ENCODE measurements at places on chromosomes 2 and 18.

DNA sequence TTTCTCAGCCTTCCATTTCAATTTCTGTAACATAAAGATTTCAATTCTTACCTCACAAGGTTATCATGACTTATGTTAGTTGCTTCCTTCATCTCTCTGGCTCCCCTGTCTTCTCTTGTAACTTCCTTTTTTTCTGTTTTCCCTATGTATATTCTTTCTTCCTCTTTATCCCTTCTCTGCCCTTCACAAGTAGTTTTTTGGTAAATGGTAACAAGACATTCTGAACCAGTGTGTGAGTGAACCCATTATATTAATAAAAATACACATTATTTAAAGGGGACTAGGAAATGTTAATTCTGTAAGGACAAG lies 8.4 kb downstream of the ACSL3 start:
- no peak for DNase-seq

- peak; percentile 2 for DNase-seq
Observed at GRCh38 chr2:54106631-54107454, 8.6 kb upstream of the ACYP2 start.

- no peak for DNase-seq
Observed at GRCh38 chr2:45851576-45852304, 200.3 kb downstream of the PRKCE start.

- no peak for DNase-seq
Observed at GRCh38 chr2:121904656-121905055, 149.2 kb downstream of the TSN start.

- DNase-seq, result no peak
Observed at GRCh38 chr2:149606251-149606811, 18.8 kb upstream of the MMADHC start.

- DNase-seq, result no peak
Observed at GRCh38 chr2:27509326-27509725, 12.7 kb downstream of the GCKR start.

GRCh38 chr2:27807476-27807875 lies 36.0 kb downstream of the MRPL33 start:
- DNase-seq, result no peak

DNA sequence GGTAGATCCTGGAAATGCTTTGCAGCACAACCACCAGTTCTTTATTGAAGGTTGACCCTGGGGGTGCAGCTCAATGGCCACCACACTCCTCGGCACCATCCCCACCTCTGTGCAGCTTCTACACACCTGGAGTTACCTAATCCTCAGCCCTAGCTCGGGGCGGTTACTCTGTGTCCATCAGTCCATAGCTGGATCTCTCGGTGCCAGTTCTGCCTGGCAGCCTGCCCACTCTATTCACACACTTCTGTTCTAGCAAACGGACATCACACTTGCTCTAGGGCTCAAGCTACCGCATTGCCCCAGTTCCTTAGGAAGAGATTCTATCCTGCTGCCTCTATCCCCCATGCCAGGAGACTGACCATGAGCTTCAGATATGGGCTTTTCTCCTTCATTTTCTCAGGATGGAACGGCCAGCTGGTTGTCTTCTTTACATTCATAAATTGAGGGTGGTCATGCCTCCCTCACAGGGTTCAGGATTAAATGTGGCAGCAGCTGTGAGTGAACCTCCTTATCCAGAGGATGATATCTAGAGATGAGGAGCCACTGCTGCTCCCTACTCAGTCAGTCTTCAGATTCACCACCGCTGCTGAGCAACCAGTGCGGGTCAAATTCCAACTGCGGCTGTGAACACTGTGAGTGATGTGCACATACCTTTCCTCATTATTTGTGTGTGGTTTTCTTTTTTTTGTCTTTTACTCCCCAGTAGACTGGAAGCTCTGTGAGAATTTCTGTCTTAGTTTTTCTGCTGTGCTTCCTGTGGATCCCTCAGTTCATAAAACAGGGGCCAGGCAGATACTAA lies 66.9 kb upstream of the TRIB2 start:
- DNase-seq, result no peak

DNA sequence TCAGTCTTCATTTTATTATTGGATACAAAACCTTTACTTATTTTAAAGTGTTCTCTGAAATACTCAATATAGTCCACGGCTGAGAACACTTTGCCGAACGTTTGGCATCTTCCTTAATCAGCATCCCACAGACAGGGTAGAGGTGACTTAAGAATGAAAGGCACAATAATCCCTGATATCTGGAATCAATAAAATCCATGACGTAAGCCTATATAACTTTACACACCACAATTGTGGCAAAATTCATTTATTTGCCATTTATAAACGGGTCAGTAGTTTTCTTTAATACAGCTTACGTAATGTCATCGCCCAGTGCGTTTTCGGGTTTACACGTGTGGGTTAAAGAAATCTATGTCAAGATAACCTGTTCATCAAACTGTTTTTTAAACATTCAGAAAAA lies 1.3 kb downstream of the MGAT4A start:
- no peak for DNase-seq

DNA sequence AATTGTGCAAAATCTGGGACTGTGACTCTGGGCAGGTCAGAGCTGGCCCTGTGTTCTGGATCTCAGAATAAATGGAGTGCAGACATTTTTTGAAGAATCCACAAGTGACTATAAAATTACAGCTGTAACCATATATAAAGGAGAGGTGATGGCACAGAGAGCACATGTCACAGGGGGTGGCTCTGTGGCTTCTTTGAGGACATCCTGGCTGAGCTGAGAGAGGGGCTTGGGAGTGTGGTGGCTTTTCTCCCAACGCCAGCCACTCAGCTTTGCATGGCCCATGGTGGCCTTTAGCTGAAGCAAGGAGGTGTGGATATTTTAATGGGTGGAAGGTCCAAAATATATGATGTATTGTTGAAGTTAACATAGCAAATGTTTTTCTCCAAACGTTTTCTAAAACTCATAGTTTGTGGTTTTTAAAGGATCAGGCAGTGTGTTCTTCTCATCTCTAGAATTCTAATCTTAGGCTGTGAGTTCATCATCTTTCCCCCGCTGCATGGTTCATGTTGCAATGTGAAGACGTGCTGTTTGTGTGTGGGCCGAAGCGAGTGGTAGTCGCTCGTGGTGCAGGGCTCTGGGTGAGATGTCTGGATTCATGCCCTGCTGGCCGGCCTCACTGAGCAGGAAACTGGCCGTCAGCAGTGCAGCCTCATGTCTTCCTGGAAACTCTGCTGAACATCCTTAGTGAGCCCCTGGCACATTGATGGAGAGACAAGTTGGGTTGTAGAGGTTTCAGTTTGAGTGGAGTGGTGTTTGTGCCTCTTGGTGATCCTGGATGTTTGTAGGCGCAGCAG lies 109.9 kb downstream of the ZNF236 start:
- DNase-seq, result no peak

GRCh38 chr2:28981016-28981441 lies at the start of gene TOGARAM2:
Gene TOGARAM2, plus strand, starts transcription at chr2:28981298. Its CDS starts 13,537 bp downstream, at chr2:28994835.
- DNase-seq, result no peak

GRCh38 chr2:204264085-204264553 lies 281.2 kb upstream of the PARD3B start:
- DNase-seq, result no peak

DNA sequence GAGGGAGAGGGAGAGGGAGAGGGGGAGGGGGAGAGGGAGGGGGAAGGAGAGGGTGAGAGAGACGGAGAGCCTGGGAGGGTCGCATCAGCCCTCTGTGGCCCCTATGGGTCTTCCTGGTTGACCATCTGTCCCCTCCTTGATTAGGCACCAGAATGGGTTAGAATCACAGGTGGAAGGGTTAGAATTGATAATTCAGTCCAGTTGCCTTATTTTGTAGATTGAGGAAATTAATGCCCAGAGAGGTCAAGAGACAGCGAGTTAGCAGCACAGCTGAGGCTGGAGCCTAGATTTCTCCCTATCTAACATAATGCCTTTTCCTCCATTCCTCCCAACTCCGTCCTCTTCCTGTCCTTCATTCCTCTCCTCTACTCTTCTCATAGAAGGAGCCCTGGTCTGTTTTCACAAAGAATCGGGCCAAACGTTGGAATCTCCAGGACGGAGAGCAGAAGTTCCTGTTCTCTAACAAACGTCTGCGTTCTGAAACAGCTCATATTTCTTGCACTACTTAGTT lies 338 bp upstream of the THUMPD2 start:
- no peak for DNase-seq

GRCh38 chr2:206274434-206275311 lies at the start of gene ZDBF2:
Gene ZDBF2, plus strand, starts transcription at chr2:206274663. Its CDS starts 7,187 bp downstream, at chr2:206281850.
- peak; percentile 37 for DNase-seq

- no peak for DNase-seq
Observed at GRCh38 chr2:143852759-143853158, 667.2 kb downstream of the ZEB2 start.

- no peak for DNase-seq
Observed at GRCh38 chr2:231296401-231296974, 98.1 kb downstream of the ARMC9 start.

GRCh38 chr2:85990084-85990483 lies 101.3 kb upstream of the ST3GAL5 start:
- DNase-seq, result no peak

DNA sequence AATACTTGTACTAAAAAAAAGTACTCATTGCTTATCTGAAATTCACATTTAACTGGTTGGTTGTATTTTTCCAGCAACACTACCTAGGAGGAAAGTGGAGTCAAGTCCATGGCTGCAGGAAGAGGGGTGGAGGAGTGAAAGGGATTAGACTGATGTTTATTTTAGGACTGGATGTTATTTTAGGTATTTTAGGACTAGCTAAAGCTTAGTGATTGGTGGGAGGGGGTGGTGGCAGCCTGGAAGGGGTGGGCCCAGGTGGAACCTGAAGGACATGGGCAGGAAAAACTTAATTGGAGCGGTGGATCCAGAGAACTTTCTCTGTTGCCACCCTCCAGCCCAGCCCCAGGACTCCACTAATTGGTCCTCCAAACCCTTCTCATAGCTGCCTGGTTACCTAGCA lies 3.9 kb upstream of the TMBIM1 start:
- no peak for DNase-seq

- no peak for DNase-seq
Observed at GRCh38 chr2:112876257-112876970, 34.6 kb upstream of the IL37 start.

GRCh38 chr2:26978061-26978596 lies 7.7 kb downstream of the MAPRE3 start:
- DNase-seq, result no peak

DNA sequence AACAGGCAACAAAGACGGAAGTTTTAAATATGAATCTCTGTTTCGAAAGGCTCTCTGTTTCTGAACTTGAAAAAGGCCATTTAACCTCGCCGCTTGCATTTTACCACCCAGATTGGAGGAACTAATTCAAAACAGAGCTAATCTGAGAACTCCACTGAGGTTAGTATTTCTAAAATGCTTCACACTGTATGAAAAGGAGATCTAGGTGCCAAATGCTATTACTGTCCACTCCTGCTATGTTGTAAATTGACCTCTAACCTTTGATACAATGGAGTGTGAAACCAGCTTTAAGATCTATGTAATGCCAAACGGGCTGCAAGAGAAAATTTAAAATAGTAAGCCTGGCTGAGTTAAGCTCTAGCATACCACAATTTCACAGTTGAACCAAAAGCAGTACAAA lies 364.5 kb downstream of the IRS1 start:
- no peak for DNase-seq

- DNase-seq, result no peak
Observed at GRCh38 chr2:101518578-101519492, 43.9 kb upstream of the RFX8 start.

DNA sequence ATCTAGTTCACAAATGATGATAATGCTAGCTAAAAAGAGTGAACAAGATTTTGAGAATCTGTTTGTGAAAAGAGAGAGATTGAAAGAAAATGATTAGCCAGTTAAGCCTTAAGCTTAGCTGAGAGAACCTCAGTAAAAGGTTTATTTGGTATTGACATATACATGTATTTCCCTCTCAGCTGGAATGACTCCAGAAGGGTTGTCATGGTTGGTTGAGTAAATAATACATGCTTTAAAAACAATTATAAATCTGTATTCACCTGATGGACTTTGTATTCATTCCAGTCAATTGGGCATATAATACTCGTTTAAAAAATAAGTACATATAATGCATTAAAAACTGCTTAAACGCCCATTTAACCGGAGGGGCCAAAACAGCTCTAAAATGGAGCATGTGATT lies 181.4 kb downstream of the GRB14 start:
- DNase-seq, result no peak

DNA sequence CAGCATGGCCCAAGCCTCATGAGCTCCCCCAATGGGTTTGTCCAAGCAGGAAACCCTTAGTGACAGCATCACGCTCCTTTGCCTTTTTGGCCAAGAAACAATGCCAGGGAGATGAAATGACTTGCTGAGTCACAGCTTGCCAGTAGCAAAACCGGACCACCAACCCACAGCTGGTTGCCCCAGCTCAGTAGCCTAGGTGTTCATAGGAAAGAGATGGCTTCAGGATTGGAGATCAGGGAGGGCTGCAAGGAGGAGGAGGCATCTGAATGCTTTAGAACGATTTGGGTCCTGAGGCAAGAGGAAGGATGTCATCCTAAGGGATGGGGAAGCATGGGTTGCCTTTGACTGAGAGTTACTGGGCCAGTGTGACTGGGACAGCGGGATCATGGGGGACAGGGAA lies 116.7 kb downstream of the CELF4 start:
- no peak for DNase-seq

- no peak for DNase-seq
Observed at GRCh38 chr2:239904496-239904895, 120.6 kb downstream of the NDUFA10 start.

GRCh38 chr2:121187982-121188411 lies 97.0 kb downstream of the TFCP2L1 start:
- DNase-seq, result no peak

DNA sequence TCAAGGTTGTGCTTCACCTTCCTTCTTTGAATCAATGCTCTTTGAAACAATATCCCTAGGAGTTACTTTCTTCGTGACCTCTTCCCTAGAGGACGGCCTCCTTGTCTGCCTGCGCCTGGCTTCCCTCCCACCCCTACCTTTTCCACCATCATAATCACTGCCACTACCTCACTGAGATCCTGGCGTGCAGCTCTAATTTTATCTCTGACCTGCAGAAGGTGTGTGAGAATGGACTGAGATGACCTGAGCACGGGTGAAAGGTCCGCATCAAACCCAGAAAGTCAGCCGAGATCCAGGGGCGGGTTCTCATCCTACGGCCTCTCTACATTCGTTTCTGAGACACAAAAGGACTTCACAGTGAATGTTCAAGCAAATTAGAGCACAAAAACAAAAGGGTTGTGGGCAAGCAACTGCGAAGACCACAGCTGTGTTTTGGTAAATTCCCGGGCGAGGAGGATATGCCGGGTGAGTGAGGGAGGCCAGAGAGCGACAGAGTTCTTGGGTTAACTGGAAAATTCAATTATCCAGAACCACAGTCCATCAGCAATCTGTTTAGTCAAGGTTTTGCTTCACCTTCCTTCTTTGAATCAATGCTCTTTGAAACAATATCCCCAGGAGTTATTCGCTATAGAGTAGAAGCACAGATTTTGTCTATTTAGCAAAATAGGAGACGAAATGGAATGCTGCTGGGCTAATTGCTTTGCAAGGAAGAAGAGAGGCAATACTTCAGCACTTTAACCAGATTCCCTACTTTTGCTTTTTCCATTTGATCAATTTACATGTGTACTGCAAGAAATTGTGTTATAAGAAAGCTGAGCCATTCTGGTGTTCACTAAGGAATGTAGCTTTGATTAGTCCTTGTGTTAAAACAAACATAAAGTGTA lies 212.6 kb downstream of the ACKR3 start:
- DNase-seq, result no peak

GRCh38 chr18:47997338-47997780 lies 66.9 kb upstream of the SMAD2 start:
- no peak for DNase-seq

Data from activated effector memory CD4-positive, alpha-beta T cell treated with Interleukin-2 at 50 U/mL for 16 hours (primary cell).